ENCODE measurements at places on chromosomes 1 and 21.

DNA sequence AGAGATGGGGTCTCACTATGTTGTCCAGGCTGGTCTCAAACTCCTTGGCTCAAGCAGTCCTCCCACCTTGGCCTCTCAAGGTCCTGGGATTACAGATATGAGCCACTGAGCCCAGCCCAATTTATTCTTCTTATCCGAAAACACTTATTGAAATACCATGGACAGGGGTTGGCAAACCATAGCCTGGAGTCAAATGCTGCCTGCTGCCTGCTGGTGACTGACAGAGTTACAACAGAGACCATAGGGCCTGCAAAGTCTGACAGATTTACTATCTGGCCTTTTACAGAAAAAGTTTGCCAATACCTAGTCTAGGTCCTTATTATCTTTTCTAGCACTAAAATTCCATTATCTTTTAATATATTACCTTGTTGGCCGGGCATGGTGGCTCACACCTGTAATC lies 87.1 kb upstream of the ZNF281 start:
- no peak for DNase-seq

GRCh38 chr1:33119050-33119449 lies 38.1 kb downstream of the AZIN2 start:
- DNase-seq: no peak

GRCh38 chr1:167489571-167490340 lies 28.6 kb downstream of the CD247 start:
- peak; percentile 89 for DNase-seq

DNA sequence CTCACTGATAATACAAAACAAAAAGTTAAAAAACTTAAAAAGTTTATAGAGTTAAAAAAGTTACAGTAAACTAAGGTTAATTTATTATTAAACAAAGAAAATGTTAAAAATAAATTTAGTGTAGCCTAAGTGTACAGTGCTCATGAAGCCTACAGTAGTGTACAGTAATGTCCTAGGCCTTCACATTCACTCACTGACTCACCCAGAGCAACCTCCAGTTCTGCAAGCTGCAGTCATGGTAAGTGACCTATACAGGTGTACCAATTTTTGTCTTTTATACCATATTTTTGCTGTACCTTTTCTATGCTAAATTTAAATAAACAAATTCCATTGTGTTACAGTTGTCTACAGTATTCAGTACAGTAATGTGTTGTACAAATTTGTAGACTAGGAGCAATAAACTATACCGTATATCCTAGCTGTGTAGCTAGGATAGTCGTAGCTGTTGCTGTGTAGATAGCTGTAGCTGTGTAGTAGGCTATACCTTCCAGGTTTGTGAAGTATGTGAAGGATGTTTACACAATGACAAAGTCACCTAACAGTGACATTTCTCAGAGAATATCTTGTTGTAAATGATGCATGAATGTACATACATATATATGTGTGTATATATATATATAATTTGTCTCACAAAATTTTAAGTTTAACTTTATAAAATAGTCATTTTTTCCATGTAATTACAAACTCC lies 140.2 kb downstream of the TGFB2 start:
- DNase-seq: no peak

DNA sequence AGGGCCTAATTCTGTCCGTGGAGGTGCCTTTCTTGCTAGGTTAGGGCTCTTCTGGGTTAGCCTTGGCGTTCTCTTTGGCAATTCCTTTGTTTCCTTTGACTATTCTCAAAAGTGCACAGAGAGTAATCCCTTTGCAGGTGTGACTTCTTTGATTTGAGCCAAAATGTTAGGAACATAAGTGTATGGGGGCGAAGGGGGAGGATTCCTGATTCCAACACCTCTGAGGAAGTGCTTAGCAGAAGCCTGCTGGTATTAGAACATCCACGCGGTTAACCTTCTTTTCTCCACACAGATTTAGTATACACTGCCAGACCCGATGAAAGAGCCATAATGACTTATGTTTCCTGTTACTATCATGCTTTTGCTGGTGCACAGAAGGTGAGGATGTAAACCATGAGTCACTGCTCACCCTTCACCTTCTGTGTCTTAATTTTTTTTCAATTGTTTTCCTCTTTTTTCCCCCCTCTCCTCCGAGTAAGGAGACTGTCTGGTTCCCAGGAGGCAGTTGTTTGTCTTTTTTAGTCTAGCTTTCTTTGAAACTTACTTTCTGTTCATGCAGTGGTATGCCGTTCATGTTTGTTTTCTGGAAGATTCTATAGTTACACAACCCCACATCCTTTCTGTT lies 48.0 kb downstream of the ACTN2 start:
- no peak for DNase-seq

DNA sequence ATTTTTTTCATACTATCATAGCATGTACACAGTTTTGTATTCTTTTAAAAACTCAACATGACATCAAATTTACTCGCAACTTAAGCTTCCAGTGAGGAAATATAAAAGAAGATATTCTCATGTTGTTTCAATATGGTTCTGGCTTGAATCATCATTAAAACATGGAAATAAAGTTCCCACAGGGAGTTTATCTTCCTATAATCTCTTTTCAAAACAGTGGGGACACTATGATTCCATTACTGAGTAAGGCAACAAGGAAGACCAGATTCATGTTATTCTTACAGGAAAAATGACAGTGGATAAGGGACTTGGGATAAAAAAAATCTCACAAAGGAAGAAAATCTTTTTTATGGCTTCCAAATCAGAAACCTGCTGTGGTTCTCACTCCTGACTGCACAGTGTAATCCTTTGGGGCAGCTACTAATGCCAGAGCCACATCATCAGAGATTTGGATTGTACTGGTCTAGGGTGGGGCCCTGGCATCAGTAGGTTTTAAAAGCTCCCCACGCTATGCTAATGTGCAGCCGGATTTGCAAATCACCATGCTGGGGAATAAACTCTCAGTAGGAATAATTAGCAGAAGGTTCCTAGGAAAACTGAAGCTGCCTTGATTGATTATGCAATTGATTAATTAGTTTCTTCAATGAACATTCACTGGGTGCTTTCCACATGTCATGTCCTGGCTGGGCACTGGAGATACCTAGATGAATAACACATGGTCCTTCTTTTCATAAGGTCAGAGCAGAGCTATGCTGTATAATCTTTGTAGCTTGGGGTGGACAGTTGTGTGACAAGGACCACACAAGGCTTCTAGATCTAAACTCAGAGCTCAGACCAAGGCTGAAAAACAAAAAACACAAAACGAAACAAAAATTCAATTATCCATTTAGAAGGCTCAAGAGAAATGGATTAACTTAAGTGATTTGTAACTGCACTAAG lies 71.1 kb upstream of the C8B start:
- DNase-seq: no peak

DNA sequence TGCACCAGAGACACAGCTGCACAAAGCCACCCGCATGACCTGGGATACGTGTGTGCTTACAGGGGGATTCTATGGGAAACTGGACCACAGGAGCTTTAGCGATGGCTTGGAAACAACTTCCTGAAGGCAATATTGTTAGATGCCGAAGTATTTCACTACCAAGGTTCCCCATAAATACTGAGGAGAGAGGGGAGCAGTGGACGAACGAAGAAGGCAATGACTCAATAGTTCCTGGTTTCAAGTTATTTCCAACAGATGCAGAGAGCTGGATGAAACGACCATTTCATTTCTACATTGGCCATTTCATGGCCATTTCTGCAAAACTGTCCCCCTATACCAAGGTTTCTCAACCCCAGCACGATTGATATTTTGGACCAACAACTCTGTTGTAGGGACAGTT lies 61.3 kb downstream of the CD34 start:
- no peak for DNase-seq

DNA sequence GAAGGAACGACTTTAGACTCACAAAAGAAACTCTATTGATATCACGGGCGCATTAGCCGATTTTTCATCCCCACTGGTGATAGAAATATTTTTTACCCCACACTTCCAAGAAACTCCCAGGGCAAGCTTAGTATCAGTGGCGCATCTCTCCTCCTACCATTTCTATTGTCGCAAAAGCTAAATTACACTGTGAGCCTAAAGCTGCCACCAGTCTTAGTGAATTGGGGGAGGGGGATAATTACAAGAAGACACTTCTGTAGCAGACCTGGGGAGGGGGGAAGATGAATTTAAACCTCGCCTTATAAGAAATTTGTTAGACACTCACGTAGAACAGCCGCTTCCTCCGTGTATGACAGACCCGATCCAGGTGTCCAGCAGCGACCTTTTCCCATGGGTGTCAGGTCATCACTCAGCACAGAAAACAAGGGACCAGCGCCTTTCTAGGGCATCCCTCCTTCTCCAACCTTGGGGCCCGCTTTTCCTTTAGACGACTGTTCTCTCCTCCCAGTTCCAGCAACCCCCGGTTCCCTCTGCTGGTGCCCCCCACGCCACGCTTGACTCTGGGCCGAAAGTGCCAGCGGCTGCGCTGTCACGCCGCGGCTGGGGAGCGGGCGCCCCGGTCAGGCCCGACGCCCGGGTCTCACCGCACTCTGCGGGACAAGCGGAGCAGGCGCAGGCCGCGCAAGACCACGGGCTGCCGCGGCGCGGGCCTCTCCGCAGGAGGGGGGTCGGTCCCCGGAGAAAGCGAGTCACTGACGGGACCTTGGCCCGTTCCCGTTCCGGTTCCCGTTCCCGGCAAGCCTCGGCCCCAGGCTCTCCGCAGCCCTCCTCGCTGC lies 821 bp downstream of the PHC2 start:
- peak; percentile 20 for DNase-seq

DNA sequence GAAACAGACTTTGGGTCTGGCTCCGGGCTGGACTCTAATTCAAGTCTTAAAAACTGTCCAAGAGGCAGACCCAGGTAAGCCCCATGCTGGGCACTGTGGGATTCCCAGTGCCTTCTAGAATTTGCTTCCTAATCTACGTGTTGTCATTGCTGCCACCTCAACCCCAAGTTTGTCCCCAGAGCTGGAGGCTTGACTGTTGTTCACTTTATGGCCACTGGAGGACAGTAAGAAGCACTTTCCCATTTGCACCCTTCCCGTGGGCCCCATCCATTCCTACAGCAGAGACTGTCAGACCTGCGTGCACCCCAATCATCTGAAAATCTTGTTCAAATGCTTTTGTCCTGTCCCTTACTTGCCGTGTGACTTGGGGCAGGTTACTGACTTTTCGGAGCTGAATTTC lies 29.4 kb upstream of the VASH2 start:
- DNase-seq: no peak

- no peak for DNase-seq
These were observed 865.4 kb downstream of the LTN1 start for GRCh38 chr21:28127175-28127785.

DNA sequence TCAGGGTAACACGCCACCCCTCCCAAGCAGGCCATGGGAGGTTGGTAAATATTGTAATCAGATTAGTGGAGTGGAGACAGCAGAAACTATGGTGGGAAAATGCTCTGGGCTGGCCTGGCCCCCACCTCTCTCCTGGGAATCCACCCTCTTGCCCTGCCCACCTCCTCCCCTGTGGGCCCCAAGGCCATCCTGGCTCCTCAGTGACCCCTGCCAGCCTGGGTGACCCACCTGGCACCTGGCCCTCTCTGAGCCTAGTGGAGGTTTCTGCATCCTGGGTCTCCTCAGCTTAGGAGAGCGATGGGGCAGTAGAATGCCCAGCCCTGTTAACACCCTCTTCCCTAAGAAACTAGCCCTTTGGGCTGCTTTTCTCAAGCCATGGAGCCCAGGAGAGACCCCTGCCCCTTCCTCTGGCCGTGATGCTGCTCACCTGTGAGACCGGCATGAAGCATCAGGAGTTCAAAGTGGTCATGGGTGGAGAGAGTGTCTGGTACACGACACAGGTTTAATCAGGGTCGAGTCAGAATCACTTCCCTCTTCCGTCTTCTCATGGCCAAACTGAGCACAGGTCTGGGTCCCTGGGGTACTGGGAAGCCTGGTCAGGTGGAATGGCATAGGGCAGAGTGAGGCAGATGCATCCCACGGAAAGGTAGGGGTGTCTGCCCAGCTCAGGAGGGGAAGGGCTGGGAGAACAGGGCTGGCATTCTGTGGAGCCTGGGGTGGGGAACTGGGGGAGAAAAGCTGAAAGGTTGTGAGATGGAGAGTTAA lies 10.7 kb upstream of the DMBX1 start:
- DNase-seq: no peak

DNA sequence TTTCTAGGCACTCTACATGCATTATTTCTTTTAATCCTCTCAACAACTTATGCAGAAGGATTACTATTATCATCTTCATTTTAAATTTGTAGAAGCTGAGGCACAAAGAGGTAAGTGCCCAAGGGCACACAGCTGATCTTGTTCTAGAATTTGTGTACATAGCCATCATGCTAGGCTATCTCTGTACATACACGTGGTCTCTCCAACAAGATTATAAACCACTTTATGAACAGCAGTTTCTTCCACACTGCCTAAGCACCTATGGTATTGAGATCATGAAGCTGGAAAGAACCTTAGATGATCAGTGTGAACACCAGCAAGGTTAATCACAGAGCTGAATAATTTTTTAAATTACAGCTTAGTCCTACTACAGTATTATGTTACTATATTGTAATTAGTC lies 28.9 kb downstream of the UCHL5 start:
- no peak for DNase-seq

DNA sequence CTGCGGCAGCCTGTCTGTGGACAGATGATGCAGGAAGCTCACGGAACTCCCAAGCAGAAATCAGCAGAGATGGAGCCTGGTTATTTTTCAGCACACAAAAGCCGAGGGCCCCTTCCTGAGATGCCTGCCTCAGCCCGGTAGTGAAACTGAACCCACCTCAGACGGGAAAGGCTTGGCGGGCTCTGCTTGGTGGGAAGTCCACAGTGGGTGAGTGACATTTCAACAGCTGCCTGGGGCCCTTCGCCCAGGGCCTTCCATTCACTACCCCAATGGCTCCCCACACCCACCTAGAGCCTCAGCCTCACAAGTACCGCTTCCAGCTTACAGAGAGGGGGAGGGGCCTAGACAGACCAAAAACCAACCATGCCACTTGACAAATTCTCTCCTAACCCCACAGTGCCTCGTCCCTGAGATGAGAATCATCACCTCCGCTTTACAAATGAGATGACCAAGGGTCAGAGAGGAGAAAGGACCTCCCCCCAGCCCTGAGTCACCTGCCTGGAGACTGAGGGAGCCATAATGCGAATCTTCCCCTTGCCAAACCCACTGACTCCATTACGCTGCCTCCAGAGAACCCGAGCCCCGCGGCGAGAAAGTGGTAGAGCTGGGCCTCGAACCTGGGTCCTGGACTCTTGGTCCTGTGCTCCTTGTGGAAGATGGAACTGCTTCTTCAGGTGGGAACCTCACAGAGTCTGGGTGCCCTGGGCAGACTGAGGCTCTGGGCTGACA lies 3.4 kb upstream of the ECE1 start:
- DNase-seq: no peak

All from neuronal stem cell (in vitro differentiated cells).